ENCODE measurements at places on chromosomes 6 and 20.

- DNase-seq = no peak
Measured at GRCh38 chr6:143675382-143675900, 2.3 kb upstream of the PHACTR2 start.

DNA sequence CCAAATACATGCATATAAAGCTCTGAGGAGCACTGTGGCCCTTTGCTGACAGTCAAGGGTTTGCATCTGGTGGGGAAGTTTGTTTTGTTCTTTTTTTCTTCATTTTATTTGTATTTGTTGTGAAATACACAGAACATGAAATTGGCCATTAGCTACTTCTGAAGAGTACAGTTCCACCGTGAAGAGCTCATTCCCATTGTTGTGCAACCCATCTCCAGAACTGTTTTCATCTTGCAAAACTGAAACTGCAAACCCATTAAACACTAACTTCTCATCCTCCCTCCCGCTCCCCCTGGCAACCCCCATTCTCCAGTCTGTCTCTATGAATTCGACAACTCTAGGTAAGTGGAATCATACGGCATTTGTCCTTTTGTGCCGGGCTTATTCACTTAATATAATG is 231.3 kb downstream of the TFAP2C start:
- no peak for DNase-seq

DNA sequence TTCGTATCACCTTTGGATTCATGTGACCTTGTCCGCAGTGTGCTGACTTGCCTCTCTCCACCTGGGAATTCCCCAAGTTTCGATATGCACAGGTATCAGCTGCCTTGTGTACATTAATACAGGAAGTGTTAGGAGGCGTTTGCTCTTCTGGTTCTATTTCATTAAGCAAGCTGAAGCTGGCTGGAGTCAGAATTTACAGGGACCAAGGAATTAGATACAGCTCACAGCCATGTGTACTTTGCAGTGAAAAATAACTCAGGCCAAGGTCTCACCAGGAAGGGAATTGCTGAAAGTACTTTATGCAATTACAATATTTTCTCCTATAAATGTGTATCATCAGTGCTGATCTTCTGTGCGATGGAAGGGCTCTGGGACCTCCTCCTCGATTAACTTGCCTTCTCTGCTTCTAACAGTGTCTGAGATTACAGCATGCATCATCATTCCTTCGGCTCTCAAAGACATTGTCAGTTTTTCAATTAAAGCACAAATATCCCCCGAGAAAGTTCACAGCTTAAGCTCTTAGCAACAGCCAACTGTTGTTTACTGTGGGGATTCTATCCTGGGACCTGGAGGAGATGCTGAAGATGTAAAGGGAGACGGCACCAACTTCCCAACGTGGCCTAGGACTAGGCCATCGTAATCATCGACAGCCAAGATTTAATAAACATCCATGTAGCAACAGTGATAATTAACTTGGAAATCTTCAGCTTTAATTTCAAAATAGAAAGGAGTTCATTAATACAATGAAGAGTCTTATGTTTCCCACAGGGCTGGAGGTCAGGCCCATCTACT is 13.8 kb upstream of the TIAM2 start:
- no peak for DNase-seq

- DNase-seq = peak; percentile 53
Measured at GRCh38 chr20:58892141-58892931, 39.8 kb downstream of the GNAS start.

DNA sequence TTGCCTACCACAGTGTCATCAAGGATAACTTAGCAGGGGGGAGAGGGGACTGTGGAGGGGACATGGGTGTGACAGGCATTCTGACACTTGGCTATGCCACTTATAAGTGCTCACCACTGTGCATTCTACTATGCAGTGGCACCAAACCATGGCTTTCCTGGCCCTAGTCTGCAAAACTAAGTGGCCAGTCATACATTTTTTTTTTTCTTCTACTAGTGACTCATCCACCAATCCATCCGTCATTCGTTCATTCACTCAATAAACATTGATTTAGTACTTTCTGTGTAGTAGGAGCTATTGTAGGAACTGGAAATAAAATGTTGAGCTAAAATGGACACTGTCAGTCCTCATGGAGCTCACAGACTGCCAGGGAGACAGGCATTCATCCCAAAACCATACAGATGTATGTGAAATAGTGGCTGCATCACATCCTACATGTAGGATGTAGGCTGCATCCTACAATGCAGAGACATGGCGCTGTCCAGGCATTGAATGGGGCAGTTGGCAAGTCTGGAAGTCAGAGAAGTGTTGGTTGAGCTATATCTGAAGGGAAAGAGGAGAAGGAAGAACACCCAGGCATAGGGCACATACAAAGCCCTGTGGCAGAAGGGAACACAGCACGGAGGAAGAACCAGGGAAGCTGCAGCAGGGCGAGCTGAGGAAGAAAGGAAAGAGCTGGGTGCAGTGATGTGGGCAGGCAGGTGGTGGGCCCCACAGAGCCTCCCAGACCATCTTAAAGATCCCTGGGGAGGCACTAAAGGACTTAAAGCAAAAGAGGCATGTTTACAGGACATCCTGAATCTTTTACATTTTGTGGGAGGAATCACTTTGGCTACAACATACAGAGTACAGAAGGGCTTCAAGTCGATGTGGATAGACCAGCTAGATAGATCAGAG is 224.4 kb downstream of the UST start:
- DNase-seq = no peak

DNA sequence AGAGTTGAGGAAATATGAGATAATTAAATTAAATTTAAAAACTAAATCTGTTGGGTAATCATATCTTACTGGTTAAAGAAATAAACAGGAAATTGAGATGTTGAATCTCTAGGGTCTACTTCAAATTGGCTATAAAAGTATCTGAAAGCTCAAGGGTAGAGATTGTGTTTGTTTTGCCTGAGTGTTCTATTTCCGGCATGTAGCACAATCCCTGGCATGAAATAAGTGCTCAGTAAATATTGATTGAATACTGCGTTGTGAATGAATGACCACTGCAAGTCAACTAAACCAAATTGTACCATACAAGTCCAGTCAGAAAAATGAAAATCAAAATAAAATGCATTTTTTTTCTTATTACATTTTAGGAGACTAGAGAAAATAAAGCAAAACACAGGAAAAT is 709.8 kb downstream of the EPM2A start:
- no peak for DNase-seq

DNA sequence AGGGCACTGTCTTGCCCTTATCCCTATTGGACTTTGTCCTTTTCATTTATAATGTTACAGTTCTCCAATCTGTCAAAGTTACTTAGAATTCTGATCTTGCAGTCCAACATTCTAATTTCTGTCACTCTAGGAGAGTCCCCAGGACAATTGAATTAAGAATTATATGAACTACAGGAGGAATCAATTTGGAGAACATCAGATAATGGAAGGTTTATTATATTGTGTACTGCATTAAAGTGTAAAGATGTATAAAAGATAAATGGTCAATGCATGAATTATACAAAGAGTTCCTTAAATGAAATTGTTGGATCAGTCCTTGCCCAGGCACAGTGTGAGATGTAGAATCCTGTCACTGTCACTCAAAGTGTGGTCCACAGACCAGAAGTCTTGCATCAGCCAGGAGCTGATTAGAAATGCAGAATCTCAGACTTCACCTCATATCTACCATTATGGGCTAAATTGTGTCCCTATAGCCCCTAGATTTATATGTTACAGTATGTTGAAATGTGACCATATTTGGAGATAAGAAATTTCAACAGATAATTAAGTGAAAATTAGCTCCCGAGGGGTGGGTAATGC is 145.5 kb downstream of the BTBD3 start:
- no peak for DNase-seq

- no peak for DNase-seq
Measured at GRCh38 chr20:16222859-16223411, 350.3 kb downstream of the KIF16B start.

- no peak for DNase-seq
Measured at GRCh38 chr6:108953681-108954080, 105.5 kb downstream of the ARMC2 start.

DNA sequence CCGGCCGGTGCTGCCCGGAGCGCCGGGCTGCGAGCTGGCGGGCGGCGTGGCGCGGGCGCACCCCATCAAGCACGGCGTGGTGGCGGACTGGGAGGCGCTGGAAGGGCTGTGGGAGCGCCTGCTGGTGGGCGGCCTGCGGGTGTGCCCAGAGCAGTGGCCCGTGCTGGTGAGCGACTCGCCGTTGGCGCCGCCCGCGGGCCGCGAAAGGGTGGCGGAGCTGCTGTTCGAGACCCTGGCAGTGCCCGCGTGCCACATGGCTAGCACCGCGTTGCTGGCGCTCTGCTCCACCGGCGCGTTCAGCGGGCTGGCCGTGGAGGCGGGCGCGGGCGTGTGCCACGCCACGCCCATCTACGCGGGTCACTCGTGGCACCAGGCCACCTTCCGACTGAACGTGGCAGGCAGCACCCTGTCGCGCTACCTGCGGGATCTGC is 517 bp downstream of the ACTL10 start:
- peak; percentile 29 for DNase-seq

- no peak for DNase-seq
Measured at GRCh38 chr20:17523326-17523725, 7.9 kb downstream of the BFSP1 start.

DNA sequence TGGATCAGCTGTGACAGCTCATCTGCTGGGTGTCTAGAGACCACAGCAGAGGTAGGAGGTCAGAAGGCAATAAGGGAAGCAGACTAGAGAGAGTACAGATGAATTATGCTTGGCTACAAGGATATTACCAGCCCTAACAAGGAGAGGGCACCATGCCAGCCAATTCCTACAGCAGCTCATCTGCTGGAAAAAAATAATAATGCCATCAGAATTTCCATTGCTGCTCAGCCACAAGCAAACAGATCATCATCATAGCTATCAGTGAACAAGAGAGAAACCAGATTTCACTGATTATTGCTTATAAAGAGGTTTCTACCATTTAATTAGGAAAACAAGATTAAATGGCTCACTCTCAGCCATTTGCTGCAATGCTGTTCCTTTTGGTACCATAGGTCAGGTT is 66.5 kb downstream of the PSMG4 start:
- no peak for DNase-seq

- DNase-seq = no peak
Measured at GRCh38 chr6:166467436-166468000, 84.8 kb upstream of the MPC1 start.

- no peak for DNase-seq
Measured at GRCh38 chr20:14580418-14581074, 243.1 kb upstream of the FLRT3 start.

- DNase-seq = no peak
Measured at GRCh38 chr6:157089851-157090250, 233.5 kb downstream of the TMEM242 start.

GRCh38 chr6:4935975-4936680 is 67.7 kb downstream of the RPP40 start:
- no peak for DNase-seq

DNA sequence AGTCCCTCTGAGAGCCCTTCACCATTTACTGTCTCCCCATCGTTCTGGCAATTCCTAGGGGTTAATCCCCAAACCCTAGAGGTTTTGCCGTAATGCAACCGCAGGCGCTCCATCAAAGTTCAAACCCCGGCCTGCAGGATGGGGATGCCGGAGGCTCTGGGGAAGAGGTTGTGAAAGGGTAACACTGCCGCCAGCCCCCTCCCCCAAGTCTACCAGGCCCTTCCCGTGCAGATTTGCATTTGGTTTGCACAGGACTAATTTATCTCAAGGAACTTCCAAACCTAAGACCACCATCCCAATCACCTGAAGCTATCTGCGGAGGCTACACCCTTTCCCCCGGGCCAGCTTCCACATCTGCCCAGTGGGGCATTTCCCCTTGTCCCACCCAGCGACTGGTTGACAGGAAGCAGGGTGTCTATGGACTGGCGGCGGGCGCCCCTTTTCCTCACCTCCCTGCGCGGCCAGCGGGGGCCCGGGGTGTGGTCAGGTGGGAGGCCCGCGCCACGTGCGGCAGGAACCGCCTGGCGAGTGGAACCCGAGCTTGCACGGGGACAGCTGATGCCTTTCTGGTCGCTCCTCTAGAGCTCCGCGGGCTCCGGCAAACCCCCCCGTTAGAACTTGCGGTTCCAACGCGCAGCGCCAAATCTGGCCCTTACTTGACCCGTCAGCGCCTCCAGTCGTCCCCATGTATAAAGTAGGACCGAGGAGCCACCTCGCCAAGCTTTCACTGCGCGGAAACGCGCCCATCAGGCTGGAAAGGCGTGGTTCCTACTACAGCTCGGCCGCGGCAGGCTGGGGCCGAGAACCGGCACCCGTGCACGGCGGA is 9.4 kb upstream of the SLC4A11 start:
- DNase-seq = no peak

GRCh38 chr20:48908656-48909319 is 12.7 kb upstream of the ARFGEF2 start:
- DNase-seq = no peak

DNA sequence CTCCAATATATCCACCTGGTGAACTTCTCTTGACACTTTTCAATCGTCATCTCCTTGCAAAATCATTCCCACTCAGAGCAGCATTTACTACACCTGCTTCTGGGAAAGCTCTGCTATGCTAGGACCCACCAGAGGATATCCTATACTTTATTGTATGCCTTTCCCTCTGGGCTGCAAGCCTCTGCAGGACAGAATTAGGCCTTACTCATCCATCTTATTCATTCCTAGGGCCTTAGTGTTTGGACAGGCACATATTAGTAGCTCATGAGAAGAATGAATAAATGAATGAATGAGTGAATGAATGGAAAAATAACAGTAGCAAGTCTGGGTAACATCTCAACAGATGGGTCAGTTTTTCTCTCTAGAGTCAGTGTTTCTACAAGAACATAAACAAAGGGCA is 216.1 kb downstream of the MAFB start:
- DNase-seq = no peak

DNA sequence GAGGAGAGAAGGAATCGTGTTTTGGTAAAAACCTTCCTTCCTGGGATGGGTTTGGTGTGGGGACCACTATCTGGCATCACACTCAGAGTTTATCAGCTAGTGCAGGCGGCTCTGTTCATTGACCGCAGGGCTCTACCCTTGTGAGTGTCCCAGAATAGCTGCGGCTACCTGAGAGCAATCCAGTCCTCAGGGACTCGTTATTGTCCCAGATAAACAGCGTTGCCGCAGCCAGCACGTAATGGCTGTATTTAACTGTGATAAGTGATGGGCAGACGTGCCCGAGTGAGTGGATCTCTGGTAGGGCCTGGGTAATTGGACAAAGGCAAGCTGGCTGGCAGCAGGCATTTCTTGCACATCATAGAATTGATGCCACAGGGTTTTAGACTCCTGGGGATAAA is 163.3 kb downstream of the SOBP start:
- no peak for DNase-seq

GRCh38 chr6:84743616-84744015 is 20.8 kb downstream of the TBX18 start:
- DNase-seq = no peak

DNA sequence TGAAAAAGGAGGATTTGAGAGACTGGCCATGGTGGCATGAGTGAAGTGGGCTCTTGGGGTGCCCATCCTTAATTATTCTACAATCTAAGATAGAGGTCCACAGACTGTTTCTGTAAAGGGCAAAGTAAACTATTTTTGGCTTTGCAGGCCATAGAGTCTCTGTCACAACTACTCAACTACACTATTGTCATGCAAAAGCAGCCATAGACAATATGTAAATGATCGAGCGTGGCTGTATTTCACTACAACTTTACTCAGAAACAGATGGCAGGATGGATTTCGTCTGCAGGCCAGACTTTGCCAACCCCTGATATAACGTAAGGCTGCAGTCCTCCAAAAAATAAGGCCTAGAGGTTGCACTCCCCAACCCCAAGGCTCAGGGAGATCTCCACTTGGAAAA is 58.2 kb upstream of the NAA20 start:
- no peak for DNase-seq

Measured in activated naive CD4-positive, alpha-beta T cell (primary cell).